Activated CD8-positive, alpha-beta T cell treated with anti-CD3 and anti-CD28 coated beads, Interleukin-2, amount 10 ng/mL, durations not matched to agents 7 days and 5 days (primary cell): ENCODE measurements at places on chromosomes 12 and 14. TPM values are rescaled to one million over a fixed set of nuclear protein-coding genes. Genes with fewer than 3 reads are reported as not detected.

GRCh38 chr14:93742761-93743160 is 45.5 kb downstream of the PRIMA1 start:
- H3K36me3 ChIP-seq: no peaks in the 10 kb centered on the region
- no peak for DNase-seq
- H3K4me3 ChIP-seq: no peak overlapping the region
- H3K4me1 ChIP-seq: no peaks in the 10 kb centered on the region
- no peak overlapping the region for H3K27ac ChIP-seq

- DNase-seq: no peak
- H3K36me3 ChIP-seq: peaks cover 2% of the 10 kb centered on the region
- peak overlapping the region; percentile 97 for H3K27ac ChIP-seq
- no peaks in the 10 kb centered on the region for H3K27me3 ChIP-seq
These were observed 749 bp downstream of the AKAP3 start for GRCh38 chr12:4648104-4648500.

DNA sequence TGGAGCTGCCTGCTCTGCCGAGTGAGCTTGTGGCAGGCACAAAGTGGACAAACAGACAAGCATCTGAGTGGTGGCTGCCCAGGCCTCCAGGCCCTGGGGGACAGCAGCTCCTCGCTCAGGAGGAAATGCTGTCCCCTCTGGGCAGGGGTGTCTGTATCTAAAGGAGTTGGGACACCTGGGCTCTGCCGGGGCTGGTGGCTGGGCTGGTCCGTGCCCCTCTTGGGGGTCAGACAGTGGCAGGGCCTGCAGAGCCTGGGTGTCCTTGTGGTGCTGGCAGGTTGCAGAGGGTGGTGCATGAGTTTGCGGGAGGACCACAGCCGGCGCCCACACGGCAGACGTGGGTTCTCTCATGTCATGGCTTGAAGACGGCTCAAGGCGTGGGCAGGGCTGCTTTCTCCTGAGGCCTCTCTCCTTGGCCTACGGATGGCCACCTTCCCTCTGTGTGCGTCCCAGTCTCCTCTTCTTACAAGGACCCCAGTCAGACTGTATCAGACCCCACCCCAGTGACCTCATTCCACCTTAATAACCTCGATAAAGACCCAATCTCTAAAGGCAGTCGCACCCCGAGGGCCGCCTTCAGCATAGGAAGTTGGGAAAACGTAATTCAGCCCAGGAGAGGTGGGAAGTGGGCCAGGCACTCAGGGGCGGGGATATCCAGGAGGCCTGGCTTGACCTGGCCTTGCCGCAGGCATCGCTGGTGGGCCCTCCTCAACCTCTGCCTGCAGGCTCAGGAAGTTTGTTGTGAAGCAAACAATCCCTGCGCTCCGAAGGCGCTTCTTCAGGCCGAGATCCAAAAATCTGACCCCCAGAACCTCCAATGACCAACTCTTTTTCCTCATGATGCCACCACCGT is 110.0 kb downstream of the KIF26A start:
- H3K36me3 ChIP-seq: peaks cover 3% of the 10 kb centered on the region
- H3K27ac ChIP-seq: no peak overlapping the region
- DNase-seq: no peak

Gene TMEM119
- total RNA-seq: not detected

Gene GPR68
- total RNA-seq: 44.6 TPM

- H3K36me3 ChIP-seq: no peaks in the 10 kb centered on the region
- H3K4me3 ChIP-seq: no peak overlapping the region
- no peak for DNase-seq
- no peak overlapping the region for H3K27ac ChIP-seq
- H3K27me3 ChIP-seq: peaks cover 16% of the 10 kb centered on the region
These were observed 105.2 kb upstream of the RPH3A start for GRCh38 chr12:112686373-112686772.

Gene ATG14
- total RNA-seq: 4.4 TPM

Gene ASCL1
- not detected for total RNA-seq

Gene CACNA1C
- total RNA-seq: 0.08 TPM

Gene NPAS3
- not detected for total RNA-seq

DNA sequence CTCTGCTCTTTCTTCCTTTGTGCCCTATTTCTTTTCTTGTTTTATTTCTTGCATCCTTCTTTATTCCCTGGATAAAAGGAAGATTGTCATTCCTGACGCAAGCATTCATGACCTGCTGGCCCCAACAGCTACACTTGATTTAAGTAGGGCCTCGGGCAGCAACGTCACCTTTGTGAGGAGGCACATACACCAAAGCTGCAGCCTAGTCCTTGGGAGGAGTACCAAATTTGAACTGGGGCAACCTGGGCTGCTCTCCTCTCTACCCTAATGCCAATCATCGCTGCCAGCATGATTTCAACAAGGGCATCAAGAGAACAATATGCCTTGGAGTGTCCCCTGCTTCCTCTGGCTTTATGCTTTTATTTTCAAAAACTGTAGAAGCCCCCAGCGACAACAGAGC is 76.4 kb downstream of the C12orf50 start:
- H3K4me1 ChIP-seq: no peaks in the 10 kb centered on the region
- H3K27me3 ChIP-seq: no peaks in the 10 kb centered on the region
- H3K36me3 ChIP-seq: no peaks in the 10 kb centered on the region
- H3K4me3 ChIP-seq: no peak overlapping the region
- DNase-seq: no peak
- H3K27ac ChIP-seq: no peak overlapping the region

DNA sequence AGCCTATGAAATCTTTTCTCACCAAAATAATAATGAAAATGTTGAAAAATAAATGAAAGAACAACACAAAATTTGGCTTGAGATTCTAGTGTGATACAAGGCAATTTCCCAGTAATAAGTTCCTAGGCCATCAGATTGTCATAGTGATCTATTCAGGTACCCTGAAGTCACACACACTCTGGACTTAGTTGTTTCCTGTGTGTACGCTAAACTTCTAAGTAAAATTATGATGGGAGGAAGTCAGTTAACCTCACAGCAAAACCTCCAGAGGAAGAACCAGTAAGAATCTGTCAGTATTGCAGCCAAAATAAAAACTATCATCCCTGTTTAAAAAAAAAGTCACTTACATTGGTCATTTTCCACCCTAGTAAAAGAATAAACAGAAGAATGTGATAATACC is 81.9 kb downstream of the DBX2 start:
- DNase-seq: peak; percentile 39
- H3K27me3 ChIP-seq: peaks cover 6% of the 10 kb centered on the region
- peaks cover 32% of the 10 kb centered on the region for H3K4me1 ChIP-seq
- H3K36me3 ChIP-seq: peaks cover 25% of the 10 kb centered on the region

GRCh38 chr14:26067341-26067740 is 530.5 kb downstream of the NOVA1 start:
- no peaks in the 10 kb centered on the region for H3K4me1 ChIP-seq
- no peak overlapping the region for H3K27ac ChIP-seq
- H3K27me3 ChIP-seq: no peaks in the 10 kb centered on the region
- H3K36me3 ChIP-seq: no peaks in the 10 kb centered on the region
- H3K4me3 ChIP-seq: no peak overlapping the region

DNA sequence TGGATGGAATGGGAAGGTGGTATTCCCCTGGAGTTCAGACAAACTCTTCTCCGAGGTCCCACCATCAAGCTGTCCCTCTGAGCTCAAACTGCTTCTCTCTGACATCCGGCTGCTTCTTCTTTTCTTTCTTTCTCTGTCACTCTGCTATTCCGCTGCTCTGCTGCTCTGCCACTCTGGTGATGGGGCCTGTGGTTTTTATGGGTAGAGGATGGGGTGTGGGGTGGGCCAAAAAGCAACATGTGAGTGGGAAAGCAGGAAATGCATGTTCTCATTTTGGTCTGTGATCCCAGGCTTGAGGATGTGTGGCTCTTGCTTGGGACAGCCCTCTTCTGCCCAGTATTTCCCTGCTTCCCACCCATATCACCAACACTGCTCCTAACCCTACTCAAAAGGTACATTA is 30.6 kb downstream of the CLECL1 start:
- H3K27me3 ChIP-seq: no peaks in the 10 kb centered on the region
- peak overlapping the region; percentile 65 for H3K4me3 ChIP-seq
- H3K4me1 ChIP-seq: peaks cover 75% of the 10 kb centered on the region

GRCh38 chr12:124852329-124852831 is 11.3 kb downstream of the SCARB1 start:
- peak; percentile 46 for DNase-seq
- no peaks in the 10 kb centered on the region for H3K36me3 ChIP-seq
- H3K4me1 ChIP-seq: peaks cover 17% of the 10 kb centered on the region
- peak overlapping the region; percentile 68 for H3K27ac ChIP-seq
- H3K4me3 ChIP-seq: no peak overlapping the region
- no peaks in the 10 kb centered on the region for H3K27me3 ChIP-seq

GRCh38 chr14:99921425-99921824 is 128.2 kb downstream of the EML1 start:
- H3K36me3 ChIP-seq: no peaks in the 10 kb centered on the region
- no peak overlapping the region for H3K4me3 ChIP-seq
- peaks cover 8% of the 10 kb centered on the region for H3K27me3 ChIP-seq
- H3K4me1 ChIP-seq: no peaks in the 10 kb centered on the region
- DNase-seq: no peak
- H3K27ac ChIP-seq: no peak overlapping the region

Gene BCL11B
- total RNA-seq: 70.6 TPM

DNA sequence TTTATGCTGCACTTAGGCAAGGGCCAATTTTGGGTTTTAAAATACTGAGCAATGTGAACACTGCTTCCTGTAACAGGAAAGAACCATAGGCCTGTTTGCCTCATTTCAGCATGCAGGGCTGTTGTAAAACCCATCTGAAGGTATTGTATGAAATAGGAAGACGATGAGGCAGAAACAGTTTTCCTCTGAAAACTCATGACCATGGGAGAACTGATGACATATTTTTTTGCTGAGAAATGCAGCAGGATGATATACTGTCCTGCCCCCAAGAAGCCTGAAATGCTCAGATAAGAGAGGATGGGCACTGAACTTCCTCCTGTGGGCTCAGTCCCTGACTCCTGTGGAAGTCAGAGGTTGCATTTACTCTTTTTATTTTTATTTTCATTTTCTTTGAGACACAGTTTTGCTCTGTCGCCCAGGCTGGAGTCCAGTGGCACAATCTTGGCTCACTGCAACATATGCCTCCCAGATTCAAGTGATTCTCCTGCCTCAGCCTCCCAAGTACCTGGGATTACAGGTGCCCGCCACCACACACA is 17.4 kb downstream of the PYGL start:
- H3K36me3 ChIP-seq: no peaks in the 10 kb centered on the region
- H3K27ac ChIP-seq: no peak overlapping the region
- H3K27me3 ChIP-seq: peaks cover 8% of the 10 kb centered on the region

- H3K27me3 ChIP-seq: peaks cover 5% of the 10 kb centered on the region
- no peak for DNase-seq
- no peak overlapping the region for H3K4me3 ChIP-seq
- peaks cover 10% of the 10 kb centered on the region for H3K4me1 ChIP-seq
- no peak overlapping the region for H3K27ac ChIP-seq
These were observed 13.9 kb upstream of the TCP11L2 start for GRCh38 chr12:106288494-106289195.

DNA sequence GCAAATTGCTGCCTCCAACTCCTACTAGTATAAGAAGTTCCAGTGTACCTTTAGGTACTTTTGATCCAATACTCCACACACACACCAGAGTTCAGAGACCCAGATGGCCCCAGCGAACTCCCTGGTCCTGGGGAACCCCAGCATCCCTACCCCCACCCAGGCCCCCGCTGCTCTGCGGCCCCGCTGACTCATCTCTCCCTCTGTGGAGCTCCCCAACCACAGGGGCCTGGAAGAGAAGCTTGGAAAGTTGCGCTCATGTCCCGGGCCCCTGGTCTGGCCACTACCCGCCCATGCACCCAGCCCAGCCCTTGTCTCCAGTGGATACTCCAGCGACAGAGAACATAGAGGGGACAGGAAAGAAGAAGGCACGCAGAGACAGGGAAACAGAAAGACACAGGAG is 4.2 kb upstream of the SP7 start:
- no peak overlapping the region for H3K27ac ChIP-seq
- DNase-seq: no peak
- H3K4me1 ChIP-seq: peaks cover 32% of the 10 kb centered on the region
- no peak overlapping the region for H3K4me3 ChIP-seq
- no peaks in the 10 kb centered on the region for H3K36me3 ChIP-seq
- peaks cover 41% of the 10 kb centered on the region for H3K27me3 ChIP-seq

DNA sequence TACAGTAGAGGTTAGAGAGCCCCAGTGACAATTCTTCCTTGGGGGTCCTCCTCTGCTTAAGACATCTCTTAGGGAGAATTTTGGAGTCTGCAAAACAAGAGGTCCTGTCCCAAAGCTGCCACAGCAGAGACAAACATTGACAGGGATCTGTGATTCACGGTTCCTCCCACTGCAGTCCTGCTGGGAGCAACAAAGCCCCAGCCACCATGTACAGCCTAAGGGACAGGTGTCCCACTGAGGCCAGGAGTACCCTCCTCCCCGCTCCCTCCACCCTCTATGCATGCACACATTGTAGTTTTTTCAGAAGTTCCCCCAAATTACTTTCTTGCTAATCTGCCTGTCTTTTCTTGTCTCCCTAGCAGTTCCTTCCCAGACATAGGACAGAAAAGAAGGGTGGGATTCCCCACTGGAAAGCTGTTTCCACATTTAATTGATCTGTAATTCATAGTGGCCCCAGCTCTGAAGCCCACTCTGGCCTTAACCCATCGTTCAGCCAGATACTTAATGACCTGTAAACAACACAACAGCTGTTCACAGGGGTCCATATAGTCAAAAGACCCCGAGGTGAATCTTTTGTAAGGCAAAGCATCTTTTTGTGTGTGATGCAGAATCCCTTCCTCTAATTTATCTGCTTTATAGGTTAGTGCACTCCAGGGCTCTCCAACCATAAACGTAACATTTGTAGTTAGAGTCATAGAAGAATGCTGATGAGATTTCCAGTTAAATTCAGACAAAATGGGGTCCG is 13.9 kb upstream of the PRICKLE1 start:
- H3K4me1 ChIP-seq: no peaks in the 10 kb centered on the region
- no peaks in the 10 kb centered on the region for H3K36me3 ChIP-seq
- no peak for DNase-seq

DNA sequence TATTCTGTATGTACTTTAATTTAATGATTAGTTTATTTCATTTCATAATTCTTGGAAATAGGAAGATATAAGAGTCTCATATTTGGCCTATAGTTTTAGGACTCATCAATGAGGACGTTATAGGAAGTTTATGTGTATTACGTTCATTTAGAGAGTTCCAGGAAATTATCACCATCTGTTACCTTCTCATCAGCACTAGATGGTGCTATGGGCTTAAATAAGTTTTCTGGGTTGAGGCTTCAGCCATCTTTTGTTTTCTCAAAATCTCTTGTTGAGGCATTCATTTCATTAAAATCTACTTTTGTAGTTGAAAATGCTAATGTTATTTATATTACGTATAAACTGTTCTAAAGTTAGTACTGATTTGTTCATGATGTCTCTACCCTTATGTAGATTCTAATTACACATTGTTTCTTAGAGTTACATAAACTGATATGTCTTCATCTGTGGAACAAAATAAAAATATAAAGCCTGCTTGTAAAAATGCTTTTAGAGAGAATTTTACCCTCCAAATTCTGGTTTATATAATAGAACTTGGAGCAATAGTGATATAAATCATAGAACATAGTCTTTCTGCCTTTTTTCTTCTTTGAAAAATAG is 89.2 kb downstream of the CFAP54 start:
- no peak overlapping the region for H3K27ac ChIP-seq
- H3K27me3 ChIP-seq: peaks cover 12% of the 10 kb centered on the region
- no peak overlapping the region for H3K4me3 ChIP-seq
- peak; percentile 31 for DNase-seq
- no peaks in the 10 kb centered on the region for H3K36me3 ChIP-seq

- DNase-seq: no peak
- no peak overlapping the region for H3K4me3 ChIP-seq
- no peaks in the 10 kb centered on the region for H3K27me3 ChIP-seq
- H3K27ac ChIP-seq: no peak overlapping the region
- no peaks in the 10 kb centered on the region for H3K36me3 ChIP-seq
- H3K4me1 ChIP-seq: no peaks in the 10 kb centered on the region
These were observed 518.5 kb upstream of the MDGA2 start for GRCh38 chr14:48193893-48194292.

- H3K27me3 ChIP-seq: no peaks in the 10 kb centered on the region
- no peaks in the 10 kb centered on the region for H3K4me1 ChIP-seq
- no peak for DNase-seq
- H3K27ac ChIP-seq: no peak overlapping the region
These were observed 535.4 kb downstream of the RPS29 start for GRCh38 chr14:49050822-49051221.
